ENCODE measurements at places on chromosomes 5 and 9.

DNA sequence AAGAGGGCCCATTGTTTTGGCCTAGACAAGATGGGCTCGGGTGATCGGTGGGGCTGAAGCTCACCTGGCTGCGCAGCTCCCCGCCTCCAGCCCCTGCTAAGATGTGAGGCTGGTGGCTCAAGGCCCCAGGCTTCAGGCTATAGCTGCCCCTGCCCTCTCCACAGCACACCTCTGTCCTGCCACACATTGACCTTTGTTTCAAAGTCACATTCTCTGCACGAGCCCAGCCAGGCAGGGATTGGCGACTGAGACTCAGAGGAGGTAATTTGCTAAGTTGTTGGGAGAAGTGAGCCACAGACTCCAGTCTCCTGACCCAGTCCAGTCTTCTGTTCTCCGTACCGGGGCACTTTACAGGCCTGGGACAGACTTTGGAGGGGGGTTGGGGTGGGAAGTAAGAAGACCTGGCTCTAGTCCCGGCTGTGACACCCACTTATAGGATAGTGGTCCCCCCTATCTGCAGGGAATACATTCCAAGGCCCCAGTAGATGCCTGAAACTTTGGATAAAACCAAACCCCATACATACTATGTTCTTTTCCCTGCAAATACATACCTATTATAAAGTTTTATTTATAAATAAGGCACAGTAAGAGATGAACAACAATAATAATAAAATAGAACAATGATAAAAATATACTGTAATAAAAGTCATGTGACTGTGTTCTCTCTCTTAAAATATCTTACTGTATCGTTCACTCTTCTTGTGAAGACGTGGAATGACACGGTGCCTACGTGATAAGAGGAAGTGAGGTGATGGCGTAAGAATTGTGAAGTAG is 13.3 kb downstream of the PDGFRB start:
- no peak overlapping the region for H3K4me3 ChIP-seq
- H3K27ac ChIP-seq, result no peak overlapping the region
- H3K27me3 ChIP-seq, result no peaks in the 10 kb centered on the region
- peaks cover 4% of the 10 kb centered on the region for H3K4me1 ChIP-seq

DNA sequence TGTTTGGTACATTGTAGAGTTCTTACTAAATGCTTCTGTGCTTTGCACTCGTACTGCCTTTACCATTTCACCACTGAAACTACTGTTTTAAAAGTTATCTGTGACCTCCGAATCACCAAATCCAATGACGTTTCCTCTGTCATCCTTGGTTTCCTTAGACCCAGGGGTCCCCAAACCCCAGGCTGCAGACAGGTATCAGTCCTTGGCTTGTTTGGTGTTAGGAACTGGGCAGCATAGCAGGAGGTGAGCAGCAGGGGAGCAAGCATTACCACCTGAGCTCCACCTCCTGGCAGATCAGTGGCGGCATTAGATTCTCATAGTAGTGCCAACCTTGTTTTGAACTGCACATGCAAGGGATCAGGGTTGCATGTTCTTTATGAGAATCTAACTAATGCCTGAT is 26.8 kb upstream of the APC start:
- H3K27me3 ChIP-seq, result no peaks in the 10 kb centered on the region
- H3K4me3 ChIP-seq, result no peak overlapping the region
- H3K27ac ChIP-seq, result no peak overlapping the region
- DNase-seq, result no peak
- peaks cover 9% of the 10 kb centered on the region for H3K36me3 ChIP-seq

- no peaks in the 10 kb centered on the region for H3K4me1 ChIP-seq
- no peaks in the 10 kb centered on the region for H3K36me3 ChIP-seq
- no peak for DNase-seq
- no peaks in the 10 kb centered on the region for H3K27me3 ChIP-seq
Measured at GRCh38 chr5:32935283-32935682, 224.2 kb downstream of the NPR3 start.

DNA sequence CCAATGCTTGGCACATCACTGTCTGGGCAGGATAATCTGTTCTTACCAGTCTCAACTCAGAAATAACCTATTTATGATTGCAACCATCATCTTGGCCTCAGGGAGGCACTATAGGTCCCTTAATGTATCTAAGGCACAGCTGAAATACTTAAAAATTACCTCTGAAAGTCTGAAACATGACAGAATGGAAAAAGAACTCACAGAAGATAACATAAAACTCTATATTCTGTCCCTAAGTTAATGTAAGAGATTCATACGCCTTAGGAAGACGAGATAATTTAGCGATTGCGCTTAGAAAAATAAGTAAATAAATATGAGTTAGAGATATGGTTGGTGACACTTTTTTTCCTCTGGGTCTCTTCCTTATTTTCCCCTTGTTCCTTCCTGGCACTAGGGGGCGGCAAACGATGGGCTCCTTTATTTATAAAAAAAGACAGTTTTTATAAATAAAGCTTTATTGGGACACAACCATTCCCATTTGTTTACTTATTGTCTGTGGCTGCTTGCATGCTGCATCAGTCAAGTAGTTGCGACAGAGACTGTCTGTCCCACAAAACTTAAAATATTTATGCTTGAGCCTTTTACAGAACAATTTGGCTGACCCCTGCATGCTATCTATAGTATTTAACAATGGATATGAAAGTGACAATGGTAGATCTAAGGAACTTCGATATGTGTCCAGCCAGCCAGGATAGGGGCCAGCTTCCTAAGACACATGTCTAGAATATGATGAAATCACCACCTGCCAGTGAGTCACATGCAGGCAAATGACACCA is 79.6 kb downstream of the PDE4D start:
- H3K4me1 ChIP-seq, result peaks cover 6% of the 10 kb centered on the region
- H3K4me3 ChIP-seq, result no peak overlapping the region
- no peaks in the 10 kb centered on the region for H3K36me3 ChIP-seq
- peak; percentile 8 for DNase-seq
- H3K27me3 ChIP-seq, result peaks cover 29% of the 10 kb centered on the region

GRCh38 chr9:127022913-127023660 is 99.3 kb downstream of the ANGPTL2 start:
- H3K27ac ChIP-seq, result no peak overlapping the region
- peaks cover 1% of the 10 kb centered on the region for H3K36me3 ChIP-seq
- H3K4me1 ChIP-seq, result peaks cover 2% of the 10 kb centered on the region
- H3K4me3 ChIP-seq, result no peak overlapping the region
- no peaks in the 10 kb centered on the region for H3K27me3 ChIP-seq

GRCh38 chr9:133309608-133310007 is 26.4 kb downstream of the SURF6 start:
- H3K36me3 ChIP-seq, result no peaks in the 10 kb centered on the region
- no peak overlapping the region for H3K27ac ChIP-seq
- no peaks in the 10 kb centered on the region for H3K4me1 ChIP-seq
- no peak for DNase-seq
- H3K27me3 ChIP-seq, result peaks cover 24% of the 10 kb centered on the region

DNA sequence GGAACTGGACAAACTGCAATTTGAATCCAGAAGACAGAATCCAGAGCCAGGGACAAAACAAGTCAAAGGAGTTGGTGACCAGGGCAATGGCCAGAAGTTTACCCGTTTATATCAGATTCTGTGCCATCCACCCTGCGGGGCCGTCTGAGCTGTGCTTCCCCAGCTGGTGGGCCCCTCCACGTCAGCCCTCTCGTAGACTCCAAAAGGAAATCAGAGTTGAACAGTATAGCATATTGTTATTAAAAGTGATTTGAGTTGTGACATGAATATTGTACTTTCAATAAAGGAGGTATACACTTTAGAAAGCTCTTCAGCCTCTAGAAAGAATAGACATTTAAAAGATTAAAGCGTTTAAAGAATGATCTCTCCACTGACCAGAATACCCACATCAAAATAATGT is 102.4 kb downstream of the NFIB start:
- no peak overlapping the region for H3K4me3 ChIP-seq
- H3K36me3 ChIP-seq, result no peaks in the 10 kb centered on the region
- peaks cover 22% of the 10 kb centered on the region for H3K27me3 ChIP-seq
- no peaks in the 10 kb centered on the region for H3K4me1 ChIP-seq
- DNase-seq, result no peak

DNA sequence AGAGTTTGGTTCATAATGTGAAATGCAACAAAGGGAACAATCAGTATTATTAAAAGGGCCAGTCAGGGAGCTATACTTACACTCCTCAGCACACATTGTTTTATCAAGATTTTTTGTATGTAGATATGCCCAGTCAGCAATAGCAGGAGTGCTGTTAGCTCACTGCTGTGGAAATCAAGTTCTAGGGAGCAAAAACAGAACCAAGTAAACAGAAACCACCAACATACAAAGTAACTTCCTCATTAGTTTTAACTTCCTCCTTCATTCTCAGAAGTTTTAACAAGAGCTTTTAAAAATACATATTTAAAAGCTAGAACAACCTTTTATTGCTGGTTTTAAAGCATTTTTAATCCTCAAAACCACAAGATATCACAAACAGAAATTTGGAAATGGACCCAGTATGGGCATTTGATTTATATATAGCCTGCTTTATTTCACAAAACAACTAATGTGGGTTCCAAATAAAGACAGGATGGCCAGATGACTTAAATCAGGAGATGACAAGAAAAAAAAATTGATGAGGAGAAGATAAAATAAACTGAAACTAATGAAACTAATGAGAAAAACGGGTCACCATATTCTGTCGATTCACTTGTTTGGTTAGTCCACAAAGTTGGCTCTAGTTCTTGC is 178.5 kb downstream of the ADAMTS12 start:
- no peak overlapping the region for H3K27ac ChIP-seq
- no peak overlapping the region for H3K4me3 ChIP-seq
- no peak for DNase-seq
- H3K27me3 ChIP-seq, result no peaks in the 10 kb centered on the region
- H3K36me3 ChIP-seq, result no peaks in the 10 kb centered on the region

DNA sequence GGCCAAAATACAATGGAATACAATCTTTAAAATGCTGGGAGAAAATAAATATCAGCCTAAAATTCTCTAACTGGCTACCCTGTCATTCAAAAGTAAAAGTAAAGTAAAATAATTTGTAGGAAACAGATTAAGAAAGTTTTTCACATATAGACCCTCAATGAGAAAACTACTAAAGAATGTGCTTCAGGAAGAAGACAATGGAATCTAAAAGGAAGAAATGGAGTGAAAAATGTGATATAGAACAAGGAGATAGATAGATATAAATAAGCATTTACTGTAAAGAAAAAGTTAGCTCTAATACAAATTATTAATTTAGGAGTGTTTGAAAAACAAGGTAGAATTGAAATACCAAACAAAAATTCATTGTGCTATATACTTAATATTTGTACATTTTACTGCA is 368.6 kb upstream of the MPDZ start:
- H3K4me1 ChIP-seq, result no peaks in the 10 kb centered on the region
- H3K27ac ChIP-seq, result no peak overlapping the region
- no peak for DNase-seq
- no peaks in the 10 kb centered on the region for H3K27me3 ChIP-seq
- H3K4me3 ChIP-seq, result no peak overlapping the region
- H3K36me3 ChIP-seq, result no peaks in the 10 kb centered on the region

DNA sequence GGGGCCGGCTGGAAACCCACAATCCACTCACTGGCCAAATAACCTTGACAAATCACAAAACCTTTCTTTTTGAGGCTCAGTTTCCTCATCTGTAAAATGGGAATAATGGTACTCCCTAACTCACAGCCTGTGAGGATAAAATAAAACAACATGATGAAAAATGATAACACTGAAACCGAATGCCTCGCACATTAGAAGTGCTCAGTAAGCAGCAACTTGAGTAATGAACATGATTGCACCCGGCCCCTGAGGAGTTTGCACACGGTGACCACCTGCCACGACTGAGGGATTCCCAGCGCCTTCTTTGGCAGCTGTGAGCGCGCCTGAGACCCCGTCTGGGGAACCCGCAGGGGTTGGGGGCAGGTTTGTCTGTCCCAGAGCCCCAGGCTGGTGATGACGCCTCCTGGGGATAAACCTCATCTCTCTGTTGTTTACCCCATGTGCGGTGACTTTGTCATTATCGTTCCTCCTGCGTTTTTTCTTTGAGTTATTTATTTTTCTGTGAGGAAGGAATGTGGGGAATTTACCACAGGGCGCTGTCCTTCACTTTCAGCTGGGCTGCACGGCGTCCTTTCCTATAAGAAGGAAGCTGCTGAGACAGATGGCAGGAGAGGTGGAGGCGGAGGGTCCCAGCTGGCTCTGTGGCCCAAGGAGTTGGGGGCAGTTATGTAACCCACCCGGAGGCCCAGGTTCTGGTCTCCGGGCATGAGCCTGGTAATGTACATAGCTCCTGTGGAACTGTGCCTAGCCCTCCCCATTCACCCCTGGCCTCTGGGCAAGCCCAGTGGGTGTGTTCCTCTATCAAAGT is 3.0 kb upstream of the SYNPO start:
- H3K27me3 ChIP-seq, result peaks cover 14% of the 10 kb centered on the region
- no peak overlapping the region for H3K4me3 ChIP-seq
- H3K27ac ChIP-seq, result no peak overlapping the region
- DNase-seq, result no peak

DNA sequence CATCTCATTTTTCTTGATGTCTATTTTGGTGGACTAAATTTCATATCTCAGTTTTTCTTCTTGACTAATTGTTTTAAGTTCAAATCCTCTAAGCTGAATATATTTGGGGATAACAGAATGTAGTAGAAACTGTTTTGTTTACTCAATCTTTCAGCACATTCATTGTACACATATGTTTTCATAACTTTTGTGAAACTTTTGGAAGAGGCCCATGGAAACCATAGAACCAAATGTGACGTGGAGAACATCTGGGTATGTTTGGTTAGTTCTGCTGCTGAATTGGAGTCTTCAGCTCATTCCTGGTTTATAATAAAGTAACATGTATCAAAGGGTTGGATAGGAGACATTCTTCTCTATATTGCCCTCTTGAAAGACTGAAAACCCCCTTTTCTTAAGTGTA is 88.4 kb downstream of the CCDC171 start:
- DNase-seq, result no peak
- H3K36me3 ChIP-seq, result peaks cover 6% of the 10 kb centered on the region
- no peaks in the 10 kb centered on the region for H3K4me1 ChIP-seq

DNA sequence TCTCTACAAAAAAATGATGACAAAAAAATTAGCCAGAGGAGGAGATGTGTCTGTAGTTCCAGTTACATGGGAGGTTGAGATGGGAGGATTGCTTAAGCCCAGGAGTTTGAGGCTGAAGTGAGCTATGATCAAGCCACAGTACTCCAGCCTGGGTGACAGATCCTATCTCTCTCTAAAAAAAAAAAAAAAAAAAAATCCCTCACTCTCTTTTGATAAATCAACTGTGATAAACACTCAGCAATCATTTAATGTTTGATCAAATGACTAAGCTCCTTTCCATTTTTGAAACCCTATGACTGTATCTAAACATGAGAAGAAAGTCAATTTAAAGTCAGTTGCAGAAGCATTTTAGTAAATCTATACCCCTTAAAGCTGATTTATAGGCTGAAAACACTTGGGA is 112.1 kb upstream of the IL6ST start:
- no peaks in the 10 kb centered on the region for H3K27me3 ChIP-seq
- no peak overlapping the region for H3K27ac ChIP-seq
- no peak for DNase-seq
- peaks cover 29% of the 10 kb centered on the region for H3K4me1 ChIP-seq
- no peak overlapping the region for H3K4me3 ChIP-seq
- H3K36me3 ChIP-seq, result no peaks in the 10 kb centered on the region

All from activated naive CD8-positive, alpha-beta T cell treated with anti-CD3 and anti-CD28 coated beads for 36 hours (primary cell).